ENCODE measurements at places on chromosomes 12 and 14. TPM values are rescaled to one million over a fixed set of nuclear protein-coding genes. Genes with fewer than 3 reads are reported as not detected.

The FGF23 gene
- total RNA-seq = not detected

The NPFF gene
- total RNA-seq = not detected

The SRRM4 gene
- total RNA-seq = 0.14 TPM

The KRT6A gene
- 1.7 TPM for total RNA-seq

The KRT83 gene
- not detected for total RNA-seq

The CCDC177 gene
- not detected for total RNA-seq

The ASPG gene
- 0.41 TPM for total RNA-seq

GRCh38 chr12:82687021-82688011, 610 bp downstream of the TMTC2 start:
- H3K4me1 ChIP-seq = no peaks in the 10 kb centered on the region
- H3K27ac ChIP-seq = peak overlapping the region; percentile 96
- H3K36me3 ChIP-seq = no peaks in the 10 kb centered on the region
- peak; percentile 33 for DNase-seq
- H3K4me3 ChIP-seq = peak overlapping the region; percentile 90
- no peaks in the 10 kb centered on the region for H3K27me3 ChIP-seq

DNA sequence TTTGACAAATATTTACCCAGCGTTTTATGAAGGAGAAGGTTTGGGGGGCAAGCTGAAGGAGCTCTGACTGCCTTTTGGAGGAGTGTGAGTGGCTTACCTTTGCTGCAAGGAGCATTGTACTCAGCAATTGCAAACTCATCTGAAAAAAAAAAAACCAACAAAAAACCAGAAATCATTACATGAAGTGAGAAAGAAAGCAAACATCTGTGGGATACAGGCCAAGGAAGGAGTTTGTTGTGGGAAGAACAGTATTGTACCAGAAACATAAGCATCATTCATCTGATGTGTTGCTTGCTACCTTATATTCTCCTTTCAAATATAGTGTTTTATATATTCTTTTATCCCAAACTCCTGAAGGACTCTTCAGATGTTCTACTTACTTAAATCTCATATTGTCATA, 47.6 kb downstream of the A2M start:
- no peaks in the 10 kb centered on the region for H3K4me1 ChIP-seq
- no peak overlapping the region for H3K27ac ChIP-seq
- H3K27me3 ChIP-seq = no peaks in the 10 kb centered on the region
- H3K36me3 ChIP-seq = no peaks in the 10 kb centered on the region

- DNase-seq = no peak
- no peaks in the 10 kb centered on the region for H3K4me1 ChIP-seq
- H3K4me3 ChIP-seq = no peak overlapping the region
- no peaks in the 10 kb centered on the region for H3K27me3 ChIP-seq
Observed at GRCh38 chr12:122308811-122309210, 42.5 kb upstream of the VPS33A start.

DNA sequence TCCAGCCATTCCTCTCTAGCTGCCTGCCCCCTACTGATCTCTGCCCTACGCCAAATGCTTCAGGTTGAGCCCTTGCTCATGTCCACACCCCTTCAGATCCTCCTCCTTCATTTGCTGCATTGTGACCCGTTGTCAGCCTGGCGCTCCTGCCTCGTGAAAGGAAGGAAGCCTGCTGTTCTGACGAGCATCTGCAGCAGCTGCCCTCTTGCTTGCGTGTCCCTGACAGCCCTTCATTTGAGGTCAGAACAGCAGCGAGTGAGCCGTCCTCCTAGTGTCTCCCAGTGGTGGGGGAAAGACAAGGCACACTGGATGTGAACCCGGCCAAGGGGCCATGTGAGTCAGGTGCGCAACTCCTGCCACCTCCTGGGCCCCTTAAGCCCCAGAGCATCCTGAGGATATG, 3.0 kb upstream of the PIANP start:
- DNase-seq = no peak
- H3K27me3 ChIP-seq = no peaks in the 10 kb centered on the region
- no peak overlapping the region for H3K4me3 ChIP-seq
- no peaks in the 10 kb centered on the region for H3K36me3 ChIP-seq
- no peaks in the 10 kb centered on the region for H3K4me1 ChIP-seq

DNA sequence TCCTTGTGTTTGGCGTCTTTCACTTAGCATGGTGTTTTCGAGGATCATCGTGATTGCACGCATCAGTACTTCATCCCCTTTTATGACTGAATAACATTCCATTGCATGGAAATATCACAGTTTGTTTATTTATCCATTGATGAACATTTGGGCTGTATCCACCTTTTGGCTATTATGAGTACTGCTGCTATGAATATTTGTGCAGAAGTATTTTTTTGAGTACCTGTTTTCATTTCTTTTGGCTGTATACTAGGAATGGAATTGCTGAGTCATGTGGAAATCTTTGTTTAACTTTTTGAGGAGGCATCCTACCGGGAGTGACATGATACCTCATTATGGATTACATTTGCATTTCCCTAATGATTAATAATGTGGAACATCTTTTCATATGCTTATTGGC, 66.4 kb downstream of the WNK1 start:
- no peak overlapping the region for H3K4me3 ChIP-seq
- H3K4me1 ChIP-seq = no peaks in the 10 kb centered on the region
- H3K27me3 ChIP-seq = no peaks in the 10 kb centered on the region

GRCh38 chr12:89470741-89471509, 53.7 kb downstream of the GALNT4 start:
- H3K36me3 ChIP-seq = no peaks in the 10 kb centered on the region
- DNase-seq = no peak
- H3K4me1 ChIP-seq = no peaks in the 10 kb centered on the region
- H3K27me3 ChIP-seq = no peaks in the 10 kb centered on the region
- H3K4me3 ChIP-seq = no peak overlapping the region

DNA sequence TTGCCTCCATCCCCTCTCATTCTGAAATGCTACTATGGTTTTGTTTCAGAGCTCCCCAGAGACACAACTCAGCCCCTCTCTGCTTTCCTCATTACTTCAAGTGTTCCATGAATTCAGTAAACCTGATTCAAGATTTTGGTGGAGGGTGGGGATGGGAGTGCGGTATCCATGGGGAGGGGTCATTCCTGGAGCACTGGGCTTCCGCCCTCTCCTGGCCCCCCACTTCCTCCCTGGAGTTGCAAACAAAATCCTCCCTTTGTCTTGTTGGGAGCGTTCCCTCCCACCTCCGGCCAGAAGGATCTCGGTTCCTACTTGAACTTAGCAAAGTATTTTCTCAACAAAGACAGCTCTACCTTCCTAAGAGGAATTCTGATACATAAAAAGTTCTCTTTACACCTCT, 71.8 kb upstream of the LTA4H start:
- no peaks in the 10 kb centered on the region for H3K4me1 ChIP-seq
- peak overlapping the region; percentile 33 for H3K27ac ChIP-seq
- H3K4me3 ChIP-seq = no peak overlapping the region
- DNase-seq = no peak

GRCh38 chr12:42019746-42020145, 124.9 kb downstream of the GXYLT1 start:
- no peak overlapping the region for H3K27ac ChIP-seq
- DNase-seq = no peak
- no peaks in the 10 kb centered on the region for H3K36me3 ChIP-seq
- no peaks in the 10 kb centered on the region for H3K27me3 ChIP-seq

- H3K4me1 ChIP-seq = no peaks in the 10 kb centered on the region
- DNase-seq = no peak
- H3K27me3 ChIP-seq = no peaks in the 10 kb centered on the region
- H3K36me3 ChIP-seq = no peaks in the 10 kb centered on the region
Observed at GRCh38 chr12:43675048-43675904, 83.3 kb downstream of the PUS7L start.

DNA sequence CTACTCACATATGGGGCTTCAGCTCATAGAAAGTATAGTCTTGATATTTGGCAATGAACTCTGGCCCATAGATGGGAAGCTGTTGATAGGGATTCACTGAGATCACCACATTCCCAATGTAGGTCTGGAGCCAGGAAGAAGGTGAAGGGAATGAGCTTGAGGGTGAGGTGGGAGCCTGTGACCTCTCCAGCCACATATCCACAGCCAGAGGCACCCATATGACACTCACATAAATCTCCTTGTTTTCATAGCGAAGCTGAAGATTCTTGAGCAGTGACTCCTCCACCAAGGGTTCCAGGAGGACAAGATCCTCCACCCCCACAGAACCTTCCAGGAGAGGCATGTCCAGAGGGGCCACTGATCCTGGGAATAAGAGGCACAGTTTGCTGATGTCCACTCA, 1.9 kb downstream of the MYO1A start:
- no peak overlapping the region for H3K27ac ChIP-seq
- H3K27me3 ChIP-seq = no peaks in the 10 kb centered on the region
- no peak for DNase-seq
- H3K4me3 ChIP-seq = no peak overlapping the region
- no peaks in the 10 kb centered on the region for H3K36me3 ChIP-seq
- no peaks in the 10 kb centered on the region for H3K4me1 ChIP-seq

DNA sequence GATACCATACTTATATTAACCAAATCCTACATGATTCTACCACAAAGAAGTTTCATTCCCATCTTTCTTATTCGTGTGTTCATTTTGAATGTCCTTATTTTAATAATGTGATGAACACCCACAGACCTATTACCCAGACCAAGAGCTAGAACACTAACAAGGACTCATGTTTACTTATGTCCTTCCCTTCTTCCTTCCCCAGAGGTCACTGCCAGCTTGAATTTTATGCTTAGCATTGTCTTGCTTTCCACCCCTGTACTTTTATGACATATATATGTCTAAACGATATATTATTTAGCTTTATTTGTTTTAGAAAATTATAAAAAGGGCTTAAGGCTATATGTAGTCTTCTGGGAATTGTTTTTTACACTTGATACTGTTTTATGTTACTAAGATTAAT, 238.6 kb downstream of the LRIG3 start:
- no peaks in the 10 kb centered on the region for H3K4me1 ChIP-seq
- no peak for DNase-seq
- H3K27ac ChIP-seq = no peak overlapping the region
- no peak overlapping the region for H3K4me3 ChIP-seq
- H3K27me3 ChIP-seq = no peaks in the 10 kb centered on the region
- no peaks in the 10 kb centered on the region for H3K36me3 ChIP-seq

DNA sequence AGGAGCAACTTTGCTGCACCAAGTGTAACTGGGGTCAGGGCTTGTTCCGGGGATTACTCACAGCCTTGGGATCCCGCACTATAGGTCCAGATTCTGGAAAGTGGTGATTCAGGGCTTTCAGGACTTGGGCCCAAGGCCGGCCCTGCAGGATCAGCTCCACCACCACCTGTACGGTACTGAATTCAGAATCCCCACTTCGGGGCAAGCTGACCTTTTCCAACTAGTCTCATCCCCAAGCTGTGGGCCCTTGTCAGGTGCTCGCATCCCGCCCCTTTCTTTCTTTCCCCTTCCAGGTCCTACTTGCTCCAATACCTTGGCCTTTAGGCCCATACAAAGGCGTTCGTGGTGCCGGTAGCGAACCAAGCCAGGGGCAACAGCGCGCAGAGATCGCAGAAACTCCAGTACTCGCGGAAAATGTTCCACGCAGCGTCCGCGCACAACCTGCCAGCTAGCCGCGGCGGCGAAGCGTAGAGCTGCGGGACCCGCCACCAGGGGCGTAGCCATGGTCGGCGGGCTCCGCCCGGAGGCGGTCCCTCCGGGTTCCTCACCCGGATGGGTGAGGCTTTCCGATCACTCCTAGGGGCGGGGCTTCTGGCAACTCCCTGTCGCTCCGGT, 487 bp downstream of the TINF2 start:
- peak overlapping the region; percentile 62 for H3K4me3 ChIP-seq
- H3K36me3 ChIP-seq = no peaks in the 10 kb centered on the region
- DNase-seq = peak; percentile 93
- H3K27ac ChIP-seq = peak overlapping the region; percentile 97
- H3K4me1 ChIP-seq = peaks cover 21% of the 10 kb centered on the region

GRCh38 chr14:74133833-74134481, 49.2 kb downstream of the LIN52 start:
- no peaks in the 10 kb centered on the region for H3K36me3 ChIP-seq
- H3K27me3 ChIP-seq = no peaks in the 10 kb centered on the region
- no peaks in the 10 kb centered on the region for H3K4me1 ChIP-seq
- no peak for DNase-seq
- no peak overlapping the region for H3K4me3 ChIP-seq

DNA sequence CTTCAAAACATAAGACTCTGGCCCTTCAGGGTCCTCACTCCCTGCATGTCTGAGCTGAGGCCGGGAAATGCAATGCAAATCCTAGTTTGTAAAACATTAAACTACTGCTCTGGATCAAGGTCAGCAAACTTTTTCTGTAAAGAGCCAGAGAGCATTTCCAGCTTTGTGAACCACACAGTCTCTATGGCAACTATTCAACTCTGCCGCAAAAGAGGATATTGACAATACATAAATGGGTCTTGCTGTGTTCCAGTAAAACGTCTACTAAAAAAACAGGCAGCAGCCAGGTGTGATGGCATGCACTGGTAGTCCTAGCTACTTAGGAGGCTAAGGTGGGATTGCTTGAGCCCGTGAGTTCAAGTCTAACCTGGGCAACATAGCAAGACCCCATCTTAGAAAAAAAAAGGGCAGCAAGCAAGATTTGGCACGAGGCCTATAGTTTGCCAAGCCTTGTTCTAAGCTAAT, 22.3 kb downstream of the DDX24 start:
- no peaks in the 10 kb centered on the region for H3K36me3 ChIP-seq
- DNase-seq = no peak
- H3K4me3 ChIP-seq = no peak overlapping the region
- H3K27ac ChIP-seq = no peak overlapping the region
- no peaks in the 10 kb centered on the region for H3K4me1 ChIP-seq

DNA sequence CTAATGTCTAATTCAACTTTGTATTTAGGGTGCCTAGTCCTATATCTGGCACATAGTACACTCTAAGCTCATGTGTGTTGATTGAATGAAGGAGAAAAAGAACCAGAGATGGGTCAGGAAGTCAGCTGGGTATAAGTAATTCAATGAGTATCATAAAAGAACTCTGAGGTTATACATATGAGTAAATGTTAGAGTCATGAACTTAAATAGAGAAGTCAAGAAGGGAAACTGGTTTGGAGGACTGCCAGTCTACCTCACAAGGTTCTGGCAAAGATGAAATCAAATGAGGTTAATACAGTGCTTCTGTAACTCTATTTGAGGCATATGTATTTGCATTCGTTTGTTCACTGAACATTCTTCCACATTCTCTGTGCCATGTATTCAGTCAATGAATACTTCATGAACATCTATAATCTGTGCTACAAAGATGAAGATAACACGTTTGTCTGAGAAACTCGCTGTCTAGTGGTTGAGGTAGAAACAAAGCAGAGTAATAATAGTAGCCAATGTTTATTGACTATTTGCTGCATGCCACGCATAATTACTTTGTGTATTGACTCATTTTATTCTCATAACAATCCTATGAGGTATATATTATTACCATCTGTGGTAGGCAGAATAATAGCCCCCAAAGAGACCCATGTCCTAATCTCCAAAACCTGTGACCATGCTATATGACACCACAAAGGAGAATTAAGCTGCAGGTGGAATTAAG, 88.9 kb downstream of the PTGER2 start:
- no peaks in the 10 kb centered on the region for H3K27me3 ChIP-seq
- H3K4me1 ChIP-seq = no peaks in the 10 kb centered on the region
- no peak overlapping the region for H3K4me3 ChIP-seq
- DNase-seq = no peak
- no peaks in the 10 kb centered on the region for H3K36me3 ChIP-seq

DNA sequence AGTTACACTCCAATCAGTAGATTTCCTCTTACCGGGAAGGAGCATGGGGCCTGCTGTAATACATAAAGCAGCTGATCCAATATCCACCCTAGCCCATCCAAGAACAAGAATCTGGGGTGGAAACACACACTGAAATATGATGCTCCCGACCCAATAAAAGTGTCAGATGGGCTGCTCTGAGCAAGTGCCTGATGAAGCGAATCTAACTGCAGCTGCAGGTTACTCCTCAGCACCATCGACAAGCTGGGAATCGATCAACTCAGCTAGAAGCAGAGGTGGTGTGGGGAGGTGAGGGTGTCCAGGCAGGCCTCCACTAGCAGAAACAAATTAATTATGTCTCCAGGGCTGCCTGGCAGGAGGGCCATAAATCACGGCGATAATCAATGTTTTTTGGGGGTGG, 64.0 kb upstream of the WSCD2 start:
- no peak overlapping the region for H3K4me3 ChIP-seq
- no peak for DNase-seq
- H3K27me3 ChIP-seq = no peaks in the 10 kb centered on the region
- no peak overlapping the region for H3K27ac ChIP-seq

All from uterus (tissue), 4 donors.